GM12864 (cell line): ENCODE measurements at places on chromosomes 2 and 18.

DNA sequence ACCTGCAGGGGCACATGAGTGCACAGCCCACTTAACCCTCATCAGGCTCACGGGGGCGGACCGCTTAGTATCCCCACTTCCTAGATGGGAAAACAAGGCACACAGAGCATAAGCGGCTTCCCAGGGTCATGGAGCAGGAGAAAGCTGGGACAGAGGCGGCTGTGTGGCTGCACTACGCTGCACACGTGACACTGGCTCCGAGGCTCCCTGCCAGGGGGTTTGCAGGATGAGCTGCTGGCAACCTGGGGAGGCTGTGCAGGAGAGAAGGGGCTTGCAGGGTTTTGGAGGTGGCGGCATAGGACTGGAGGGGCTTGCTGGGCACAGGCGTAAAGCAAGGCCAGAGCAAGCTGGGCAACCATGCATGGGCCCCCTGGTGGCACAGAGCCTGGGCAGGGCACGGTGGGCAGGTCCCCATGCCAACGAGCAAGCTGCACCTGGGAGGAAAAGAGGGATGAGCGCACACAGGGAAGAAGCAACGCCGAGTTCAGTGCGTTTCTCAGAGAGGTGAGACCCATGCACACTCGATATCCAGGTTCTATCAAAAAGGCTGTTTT lies 268.6 kb downstream of the HDAC4 start:
- DNase-seq: no peak

DNA sequence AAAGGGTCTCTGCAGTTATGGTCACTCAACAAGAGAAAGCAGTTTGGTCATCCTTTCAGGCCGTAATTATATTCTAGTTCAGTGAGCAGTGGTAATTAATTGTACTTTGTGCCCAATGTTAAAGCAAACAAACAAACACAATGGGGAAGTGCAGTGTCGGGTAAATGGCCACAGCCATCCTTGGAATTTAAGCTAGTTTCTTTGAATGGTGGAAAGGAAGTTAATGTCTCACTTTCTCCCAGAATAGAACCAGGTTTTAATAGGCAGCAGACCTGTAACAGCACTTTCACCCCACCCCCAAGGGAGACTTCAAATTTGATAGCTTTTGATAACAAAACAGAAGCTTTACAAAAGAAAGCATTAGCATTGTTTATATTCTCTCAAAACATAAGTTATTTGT lies 20.0 kb upstream of the ITGAV start:
- no peak for DNase-seq

GRCh38 chr18:77062518-77063003 lies 70.0 kb downstream of the MBP start:
- DNase-seq: peak; percentile 85

GRCh38 chr18:26826656-26827235 lies 38.8 kb downstream of the AQP4 start:
- no peak for DNase-seq

DNA sequence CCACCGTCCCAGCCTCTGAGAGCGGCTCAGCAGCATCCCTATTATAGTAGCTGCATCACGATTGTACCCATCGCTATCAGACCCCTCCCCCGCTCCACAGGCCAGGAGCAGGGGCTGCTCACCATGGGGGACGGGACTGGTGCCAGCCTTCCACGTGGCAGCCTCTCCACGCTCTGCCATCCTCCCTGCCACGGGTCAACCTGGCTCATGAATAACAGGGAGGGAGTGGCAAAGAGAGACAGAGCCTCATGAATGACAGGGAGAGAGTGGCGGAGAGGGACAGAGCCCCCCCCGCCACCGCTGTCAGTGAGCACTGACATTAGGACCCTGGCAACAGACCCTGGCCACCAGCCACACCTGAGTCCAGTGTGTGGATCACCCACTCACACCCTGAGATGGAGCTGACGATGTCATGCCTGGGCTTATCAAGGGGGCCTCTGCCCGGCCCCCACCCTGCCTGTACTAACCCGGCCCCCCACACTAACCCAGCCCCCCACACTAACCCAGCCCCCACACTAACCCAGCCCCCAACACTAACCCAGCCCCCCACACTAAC lies 16.9 kb downstream of the CROCC2 start:
- DNase-seq: no peak

DNA sequence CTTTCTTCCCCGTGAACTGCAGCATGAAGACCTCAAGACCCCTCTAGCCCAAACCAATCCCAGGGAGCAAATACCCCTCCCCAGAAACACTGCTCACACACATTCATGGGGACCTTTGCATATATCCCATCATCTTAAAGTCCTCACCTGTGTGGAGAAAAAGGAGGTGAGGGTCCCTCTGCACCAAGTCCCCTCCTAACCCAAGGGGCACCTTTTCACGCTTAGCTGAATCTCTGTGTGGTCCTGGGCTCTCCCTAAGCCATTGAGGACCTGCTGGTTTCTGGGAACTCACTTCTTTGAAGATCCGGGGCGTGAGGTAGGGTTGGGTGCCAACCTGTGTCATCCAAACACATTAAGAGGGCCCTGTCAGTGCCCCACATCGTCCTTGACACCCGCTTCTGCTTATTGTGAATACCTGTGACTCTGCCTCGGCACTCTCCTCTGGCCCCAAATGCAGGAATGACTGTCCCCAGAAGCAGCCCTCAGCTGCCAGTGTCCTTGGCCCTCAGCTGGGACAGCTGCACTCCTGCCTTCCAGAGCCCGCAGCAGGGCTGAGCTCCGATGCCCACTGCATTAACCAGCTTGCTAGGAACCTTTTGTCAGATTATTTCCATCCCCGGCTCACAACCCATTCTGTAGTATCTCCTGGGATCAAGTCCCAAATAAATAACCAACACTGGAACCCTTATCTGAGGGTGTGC lies 41.3 kb upstream of the ITM2C start:
- no peak for DNase-seq

- DNase-seq: no peak
Observed at GRCh38 chr2:238083919-238084318, 16.2 kb upstream of the ESPNL start.

- no peak for DNase-seq
Observed at GRCh38 chr2:134446383-134447017, 192.6 kb downstream of the MGAT5 start.

DNA sequence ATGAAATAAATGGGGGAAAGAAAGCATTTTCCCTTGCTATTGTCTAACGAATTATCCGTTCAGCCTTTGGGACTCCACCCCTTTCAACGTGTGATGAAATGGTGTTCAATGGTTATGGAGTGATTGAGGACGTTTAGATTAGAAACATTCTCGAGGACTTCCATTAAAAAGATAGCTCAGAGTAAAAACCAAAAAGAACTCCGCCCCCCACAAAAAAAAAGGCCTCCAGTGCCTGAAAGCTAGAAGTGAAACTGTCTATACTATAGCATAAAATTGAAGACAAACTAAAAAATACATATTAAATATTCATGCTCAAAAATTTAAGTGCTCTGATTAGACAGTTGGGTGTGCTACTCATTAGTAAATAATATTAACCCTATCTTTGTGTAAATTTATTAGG lies 3.0 kb upstream of the ZNF516 start:
- no peak for DNase-seq

DNA sequence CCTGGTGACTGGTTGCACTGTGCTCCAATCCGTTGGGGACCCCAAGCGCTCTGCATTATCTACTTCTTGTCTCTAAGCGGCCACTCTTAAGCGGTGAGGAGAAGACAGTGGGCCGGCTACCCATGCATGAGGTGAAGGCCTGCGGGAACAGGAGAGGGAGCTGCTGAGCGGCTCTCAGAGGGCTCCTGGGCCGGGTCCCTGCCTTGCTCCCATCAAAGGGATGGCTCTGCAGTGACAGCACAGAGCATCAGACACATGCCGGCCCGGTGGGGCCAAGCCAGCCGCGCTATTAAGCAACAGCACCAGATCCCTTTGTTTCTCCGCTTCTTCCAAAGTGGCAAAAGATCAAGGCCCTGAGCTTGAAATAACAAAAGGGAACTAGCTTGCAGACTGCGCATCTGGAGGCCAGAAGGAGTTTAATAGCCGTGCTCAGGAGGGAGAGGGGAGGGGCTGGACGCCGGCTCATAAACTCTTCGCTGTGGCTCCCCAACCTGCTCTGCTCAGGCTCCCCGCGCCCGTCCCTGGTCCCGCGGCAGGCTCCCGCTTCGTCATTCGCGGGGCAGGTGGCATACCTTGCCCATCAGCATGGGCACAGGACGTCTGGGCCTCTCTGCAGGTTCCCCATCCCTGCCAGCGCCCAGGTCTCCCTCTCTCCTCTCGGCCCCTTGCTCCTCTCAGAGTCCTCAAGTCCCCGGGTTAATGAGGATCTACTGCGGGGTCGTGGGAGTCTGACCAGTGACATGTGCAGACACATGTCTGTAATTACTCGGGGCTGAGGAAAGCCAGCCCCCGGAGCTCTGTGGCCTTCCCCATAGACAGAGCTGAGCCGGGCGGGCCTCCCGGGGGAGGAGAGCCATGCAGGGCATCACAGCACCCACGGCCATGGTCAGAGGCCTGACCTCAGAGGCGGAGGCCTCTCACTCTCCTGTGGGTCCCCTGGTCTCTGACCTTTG lies 96.7 kb downstream of the ASB1 start:
- no peak for DNase-seq

DNA sequence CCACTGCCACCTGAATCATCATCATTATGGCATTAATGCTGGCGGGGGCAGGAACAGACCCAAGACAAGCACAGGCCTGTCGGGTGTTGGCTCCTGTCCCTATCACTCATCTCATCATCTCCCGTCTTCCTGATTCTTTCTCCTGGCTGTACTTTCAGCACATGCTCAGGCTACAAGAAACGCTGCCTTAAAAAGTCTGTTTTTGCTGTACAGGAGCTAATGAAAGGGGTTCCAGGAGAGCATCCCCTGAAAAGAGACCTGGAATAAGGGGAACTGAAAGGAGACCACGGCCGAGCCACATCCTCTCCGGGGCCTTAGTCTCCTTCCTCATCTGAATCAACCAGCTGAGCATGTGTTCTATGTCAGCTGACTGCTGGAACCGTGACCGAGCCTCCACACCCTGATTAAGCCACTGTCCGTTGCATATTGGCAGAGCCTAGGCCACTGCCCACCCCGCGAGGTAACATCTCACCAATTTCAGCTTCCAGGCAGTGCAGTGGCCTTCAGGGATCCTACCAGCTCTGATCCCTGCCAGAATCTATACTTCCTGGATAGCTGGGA lies 62.6 kb downstream of the DNMT3A start:
- peak; percentile 71 for DNase-seq

- no peak for DNase-seq
Observed at GRCh38 chr2:218802386-218802994, 20.5 kb downstream of the CYP27A1 start.

DNA sequence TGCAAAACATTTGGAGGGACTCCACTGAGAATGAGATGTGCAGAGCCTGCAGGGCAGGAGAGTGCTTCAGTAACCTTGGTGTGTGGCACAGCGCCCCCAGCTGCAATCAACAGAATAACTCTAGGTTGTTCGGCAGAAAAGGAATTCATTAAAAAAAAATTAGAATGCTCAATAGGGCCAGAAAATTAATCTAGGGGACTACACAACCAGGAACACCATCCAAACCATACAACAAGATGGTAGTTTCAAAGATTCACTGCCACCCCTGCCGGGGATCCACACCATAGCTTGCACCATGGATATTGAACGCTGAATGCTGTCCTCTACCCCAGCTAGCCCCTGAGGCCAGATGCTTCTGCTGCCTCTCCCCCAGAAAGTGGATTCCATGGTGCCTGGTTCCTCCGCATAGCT lies 50.1 kb downstream of the THUMPD2 start:
- DNase-seq: no peak

- peak; percentile 72 for DNase-seq
Observed at GRCh38 chr18:48800876-48801727, 149.7 kb downstream of the SMAD7 start.

GRCh38 chr2:231339316-231339715 lies 56.2 kb upstream of the B3GNT7 start:
- no peak for DNase-seq

DNA sequence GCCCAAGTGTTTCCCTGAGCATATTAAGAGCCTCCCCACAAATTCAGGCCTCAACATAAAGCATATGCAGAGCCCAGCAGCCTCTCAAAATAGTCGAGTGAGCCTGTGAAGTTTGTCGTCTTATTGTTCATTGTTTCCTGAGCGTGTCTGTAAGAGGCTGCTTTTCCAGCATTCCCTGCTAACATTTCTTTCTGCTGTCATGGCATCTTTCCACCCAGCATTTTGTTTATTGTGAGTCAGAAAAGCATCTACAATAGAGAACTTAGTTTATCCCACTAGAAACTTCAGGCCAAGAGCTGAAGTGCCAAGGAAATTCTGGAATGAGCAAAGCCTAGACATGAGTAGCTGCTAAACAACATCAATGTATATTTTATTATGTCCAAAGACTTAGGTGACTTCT lies 46.3 kb upstream of the STAM2 start:
- no peak for DNase-seq

- no peak for DNase-seq
Observed at GRCh38 chr2:129255610-129256313, 723.7 kb upstream of the RAB6C start.

GRCh38 chr2:22904126-22904684 lies 480.8 kb upstream of the KLHL29 start:
- DNase-seq: no peak

DNA sequence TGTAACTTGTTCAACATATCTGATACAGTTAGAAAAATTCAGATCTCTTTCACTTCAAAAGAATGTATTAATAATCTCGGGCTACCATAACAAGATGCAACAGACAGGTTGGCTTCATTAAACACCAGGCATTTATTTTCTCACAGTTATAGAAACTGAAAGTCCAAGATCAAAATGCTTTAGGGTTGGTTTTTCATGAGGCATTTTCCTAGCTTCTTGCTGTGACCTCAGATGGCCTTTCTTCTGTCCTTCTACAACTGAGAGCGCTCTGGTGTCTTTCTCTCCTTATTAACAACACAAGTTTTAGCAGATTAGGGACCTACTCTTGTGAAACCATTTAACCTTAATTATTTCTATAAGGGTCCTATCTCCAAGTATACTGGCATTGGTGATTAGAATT lies 452.5 kb downstream of the ZNF804A start:
- DNase-seq: no peak

DNA sequence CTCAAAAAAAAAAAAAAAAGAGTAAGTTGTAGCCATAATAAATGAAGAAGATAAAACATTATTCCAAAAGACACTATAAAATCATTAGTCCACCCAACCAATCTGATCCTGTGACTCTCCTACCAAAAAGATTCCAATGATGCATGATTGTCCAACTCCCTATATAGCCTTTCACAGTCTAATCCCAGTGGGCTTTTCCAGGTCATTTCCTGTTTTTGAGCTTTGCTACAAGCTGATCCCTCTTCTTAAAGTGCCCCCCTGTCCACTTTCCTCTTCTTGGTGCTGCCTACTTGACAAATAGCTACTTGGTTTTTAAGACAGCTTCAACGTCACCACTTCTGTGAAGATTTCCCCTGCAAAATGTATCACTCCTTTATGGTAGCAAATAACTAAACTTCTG lies 88.4 kb downstream of the SEMA4F start:
- no peak for DNase-seq

DNA sequence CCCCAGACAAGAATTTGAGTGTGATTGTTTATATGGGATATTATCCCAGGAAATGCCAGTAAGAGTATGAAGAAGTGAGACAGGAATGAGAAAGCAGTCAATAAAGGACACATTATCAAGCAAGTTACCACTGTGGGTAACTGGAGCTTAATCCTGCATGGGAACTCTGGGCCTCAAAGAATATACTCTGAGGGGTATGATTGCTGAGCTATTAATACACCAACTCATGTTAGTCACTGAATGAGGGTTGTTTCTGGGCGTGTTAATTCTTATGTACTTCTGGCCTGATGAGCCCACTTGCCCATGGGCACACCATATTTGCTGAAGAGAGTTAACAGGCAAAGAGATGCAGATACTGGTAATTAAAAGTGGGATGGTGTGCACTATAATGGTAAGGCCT lies 26.6 kb upstream of the PAIP2B start:
- DNase-seq: no peak

GRCh38 chr2:149100739-149101699 lies 62.5 kb downstream of the LYPD6B start:
- DNase-seq: no peak
